ENCODE measurements at places on chromosomes 13 and 19.
A peak's percentile ranks its signal among the peaks of the same experiment; 100 is the strongest.

DNA sequence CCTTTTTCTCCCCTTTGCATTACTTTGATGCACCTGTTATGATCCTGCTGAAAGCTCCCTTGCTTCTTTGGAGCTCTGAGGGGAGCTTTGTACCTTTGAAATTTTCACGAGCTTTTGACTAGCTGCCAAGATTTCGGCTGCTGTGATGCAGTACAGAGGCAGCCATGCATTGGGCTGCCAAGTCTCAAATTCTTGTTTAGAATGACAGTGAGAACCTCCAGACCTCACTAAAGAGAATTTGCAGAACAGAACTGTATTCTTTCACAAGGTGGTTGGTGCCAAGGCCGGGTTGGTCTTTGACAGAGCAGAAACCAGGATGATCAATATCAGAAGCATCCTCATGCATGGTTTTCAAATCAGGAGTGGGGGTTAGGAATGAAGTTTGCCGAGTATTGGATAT is 414.8 kb downstream of the GPC5 start:
- DNase-seq, result no peak

DNA sequence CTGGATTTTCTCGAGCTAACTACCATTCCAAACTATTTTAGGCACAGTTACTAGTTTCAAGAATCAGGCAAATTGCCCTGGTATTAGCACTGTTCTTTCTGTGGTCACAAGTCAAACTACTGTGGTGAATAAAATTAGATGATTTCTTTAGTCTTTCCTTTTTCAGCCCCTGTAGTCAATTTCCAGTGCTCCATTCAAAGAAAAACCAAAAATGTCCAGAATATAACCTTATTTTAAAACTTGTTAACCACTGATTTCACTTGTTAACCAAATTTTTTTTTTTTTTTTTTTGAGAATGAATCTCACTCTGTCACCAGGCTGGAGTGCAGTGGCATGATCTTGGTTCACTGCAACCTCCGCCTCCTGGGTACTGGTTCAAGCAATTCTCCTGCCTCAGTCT is 50.6 kb upstream of the USPL1 start:
- DNase-seq, result no peak

DNA sequence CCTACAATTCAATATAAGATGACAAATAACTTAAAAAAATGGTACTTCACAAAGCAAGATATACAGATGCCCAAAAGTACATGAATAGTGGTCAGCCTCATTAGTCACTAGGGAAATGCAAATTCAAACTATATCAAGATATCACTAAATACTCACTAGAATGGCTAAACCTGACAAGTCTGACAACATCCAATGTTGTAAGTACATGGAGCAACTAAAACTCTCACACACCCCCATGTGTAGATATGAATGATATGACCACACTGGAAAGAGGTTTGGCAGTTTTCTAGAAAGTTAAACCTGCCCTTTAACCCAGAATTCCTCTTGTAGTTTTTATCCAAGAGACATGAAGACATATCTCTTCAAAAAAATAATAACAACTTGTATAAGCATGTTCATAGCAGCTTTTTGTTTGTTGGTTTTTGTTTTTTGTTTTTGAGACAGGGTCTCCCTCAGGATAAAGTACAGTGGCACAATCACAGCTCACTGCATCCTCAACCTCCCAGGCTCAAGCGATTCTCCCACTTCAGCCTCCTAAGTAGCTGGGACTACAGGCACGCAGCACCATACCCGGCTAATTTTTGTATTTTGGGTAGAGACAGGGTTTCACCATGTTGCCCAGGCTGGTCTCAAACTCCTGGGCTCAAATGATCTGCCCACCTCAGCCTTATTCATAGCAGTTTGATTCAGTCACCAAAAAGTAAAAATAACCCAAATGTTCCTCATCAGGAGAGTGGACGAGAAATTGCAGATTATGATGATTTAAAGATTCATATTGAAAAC is 55.1 kb downstream of the RFX2 start:
- DNase-seq, result no peak

DNA sequence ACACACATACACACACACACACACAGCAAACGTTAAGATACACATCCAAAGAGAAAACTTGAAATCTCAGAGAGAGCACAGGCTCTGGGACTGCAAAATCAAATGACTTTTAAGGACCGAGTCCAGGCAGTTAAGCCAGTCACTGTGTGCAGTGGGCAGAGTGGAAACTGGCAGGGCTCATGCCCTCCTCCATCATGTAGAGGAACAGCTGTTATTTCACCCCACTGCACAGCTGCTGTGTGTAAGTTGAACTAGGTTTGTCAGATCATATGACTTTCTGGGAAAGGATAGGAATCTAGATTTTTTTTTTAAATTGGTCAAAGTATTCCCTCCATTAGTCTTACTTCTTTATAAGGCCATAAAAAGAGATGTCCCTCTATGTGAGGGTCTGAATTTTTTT is 1002.1 kb downstream of the UQCRFS1 start:
- no peak for DNase-seq

DNA sequence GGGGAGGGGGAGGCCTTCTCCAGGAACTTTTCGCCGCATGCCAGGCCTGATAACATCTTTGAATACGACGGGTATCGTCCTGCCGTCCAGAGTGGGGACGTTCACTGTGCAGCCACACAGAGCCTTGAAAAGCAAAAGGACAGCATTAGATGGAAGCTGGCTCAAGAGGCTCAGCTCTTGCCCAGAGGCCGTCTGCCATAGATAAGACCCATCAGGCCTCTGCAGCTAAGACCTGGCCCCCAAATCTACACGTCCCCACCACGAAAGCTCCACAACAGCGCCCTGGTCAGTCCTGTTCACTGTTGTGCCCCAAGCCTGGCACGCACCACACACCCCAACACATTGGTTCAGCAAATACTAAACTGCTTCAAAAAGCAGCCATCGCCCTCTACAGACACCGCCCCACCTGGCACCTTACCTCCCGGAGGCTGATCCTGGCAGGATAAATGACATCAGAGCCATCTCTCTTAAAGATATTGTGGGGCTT is 2.1 kb downstream of the DNAJB1 start:
- DNase-seq, result no peak

DNA sequence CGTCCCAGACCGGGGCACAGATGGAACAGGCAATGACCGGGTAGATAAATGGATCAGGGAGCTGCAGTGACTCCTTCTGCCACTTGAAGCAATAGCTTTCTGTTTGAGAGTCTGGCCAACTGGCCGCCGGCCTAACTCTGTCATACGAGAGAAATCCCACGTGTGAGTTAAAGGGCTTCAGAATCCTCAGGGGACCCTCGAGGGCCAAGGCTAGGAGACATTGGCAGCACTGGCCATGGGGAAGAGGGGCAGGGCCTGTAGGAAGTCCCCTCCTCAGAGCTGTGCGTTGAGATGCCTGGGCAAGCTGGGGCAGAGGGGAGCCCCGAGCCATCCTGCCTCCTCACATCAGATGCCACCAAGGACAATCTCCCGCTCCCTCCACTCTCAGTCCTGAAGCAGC is 51.6 kb downstream of the KLF2 start:
- DNase-seq, result peak; percentile 68
